ENCODE measurements at places on chromosomes 3 and 15.

- DNase-seq: no peak
Measured at GRCh38 chr3:65245133-65246063, 557.6 kb upstream of the ADAMTS9 start.

GRCh38 chr3:45021524-45022297 is 4.4 kb upstream of the CLEC3B start:
- DNase-seq: no peak

GRCh38 chr3:22297436-22297835 is 546.4 kb upstream of the ZNF385D start:
- DNase-seq: no peak

- DNase-seq: no peak
Measured at GRCh38 chr15:58288592-58288991, 143.2 kb upstream of the LIPC start.

DNA sequence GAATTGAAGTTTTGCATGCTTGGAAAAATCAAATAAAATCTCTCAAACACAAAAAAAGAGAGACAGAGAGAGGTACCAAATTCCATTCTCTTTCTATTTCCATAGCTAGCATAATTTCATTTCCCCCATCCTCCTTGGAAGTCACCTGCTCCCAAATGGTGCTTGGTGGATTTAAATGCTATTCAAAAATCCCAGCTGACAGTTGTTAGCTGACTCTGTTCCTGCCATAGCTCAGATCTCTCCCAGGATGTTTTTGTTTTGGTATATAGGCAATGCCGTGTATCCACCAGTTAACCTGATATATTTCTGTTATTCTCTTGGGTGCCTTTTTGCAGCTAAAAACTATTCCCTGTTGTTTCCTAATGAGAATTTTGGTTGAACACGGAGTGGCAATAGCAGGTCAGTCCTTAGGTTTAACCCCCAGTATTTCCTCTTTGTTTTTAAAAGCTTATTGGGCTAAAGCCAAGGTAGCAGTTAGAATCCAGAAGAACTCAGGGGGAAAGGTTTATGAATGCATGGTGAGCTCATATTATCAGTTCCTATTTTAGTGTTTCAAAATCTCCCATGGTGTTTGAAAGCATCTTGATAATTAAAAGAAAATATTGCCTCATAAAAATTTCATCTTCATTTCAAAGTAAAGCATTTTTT is 240.0 kb upstream of the GBE1 start:
- DNase-seq: no peak

- no peak for DNase-seq
Measured at GRCh38 chr3:190083635-190084034, 37.1 kb downstream of the P3H2 start.

- DNase-seq: no peak
Measured at GRCh38 chr3:127741246-127741645, 68.5 kb downstream of the ABTB1 start.

- DNase-seq: no peak
Measured at GRCh38 chr3:98730338-98730737, 32.8 kb upstream of the ST3GAL6 start.

DNA sequence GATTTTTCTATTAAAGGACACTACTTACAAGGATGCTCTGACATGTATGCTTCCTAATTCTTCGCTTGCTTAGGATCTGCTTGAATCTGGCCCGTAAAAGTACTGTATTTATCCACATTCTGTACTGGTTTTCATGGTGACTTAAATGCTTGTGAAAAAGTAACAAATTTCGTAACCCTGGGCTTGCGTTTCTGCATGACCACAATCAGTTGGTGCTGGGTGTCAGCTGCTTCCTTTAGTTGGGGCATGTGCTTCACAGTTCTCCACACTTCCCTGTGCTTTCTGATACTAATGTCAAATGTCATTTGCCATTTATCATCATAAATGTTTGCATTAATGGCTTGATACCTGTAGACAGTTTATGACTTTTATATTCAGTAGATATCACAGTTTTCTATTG is 218.4 kb upstream of the MLF1 start:
- no peak for DNase-seq

DNA sequence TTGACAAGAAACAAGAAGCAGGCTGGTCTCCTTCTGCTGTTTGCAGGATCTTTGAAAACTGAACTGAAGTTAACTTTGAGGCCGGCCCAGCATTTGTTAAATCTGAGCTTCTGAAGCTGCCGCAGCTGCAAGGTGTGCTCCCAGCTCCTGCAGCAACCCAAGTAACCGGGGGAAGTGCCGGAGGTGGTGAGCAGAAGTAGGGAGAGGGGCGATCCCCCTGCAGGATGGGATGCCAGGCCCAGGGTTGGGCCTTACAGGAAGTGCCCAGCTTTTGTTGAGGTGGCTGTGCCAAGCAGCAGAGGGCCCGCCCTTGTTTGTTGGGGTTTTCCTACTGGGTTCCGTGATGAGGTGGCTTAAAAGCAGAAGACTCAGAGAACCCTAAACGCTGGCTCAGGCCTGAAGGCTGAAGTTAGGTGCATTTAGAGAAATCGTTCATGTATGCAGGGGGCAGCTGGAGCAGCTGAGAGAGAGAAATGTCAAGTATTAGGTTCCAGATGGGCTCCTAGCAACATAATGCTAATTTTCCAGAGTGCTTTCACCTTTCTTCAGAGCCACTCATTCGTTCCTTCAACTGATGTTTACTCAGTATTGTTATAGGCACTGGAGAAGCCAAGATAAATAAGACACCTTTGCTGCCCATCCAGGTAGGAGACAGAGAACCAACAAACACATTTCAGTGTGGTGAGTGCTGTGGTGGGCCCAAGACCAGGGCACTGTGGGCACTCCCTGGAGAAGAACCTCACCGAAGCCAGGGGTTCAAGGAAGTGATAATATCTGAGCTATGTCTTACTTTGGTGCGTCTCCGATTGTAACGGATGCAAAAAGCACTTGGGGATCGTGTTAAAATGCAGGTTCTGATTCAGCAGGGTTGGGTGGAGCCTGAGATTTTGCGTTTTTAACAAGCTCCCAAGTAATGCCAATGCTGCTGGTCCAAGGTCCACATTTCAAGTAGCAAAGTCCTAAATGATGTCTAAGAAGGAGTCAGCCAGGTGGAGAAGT is 42.2 kb upstream of the PLCL2 start:
- DNase-seq: peak; percentile 51

DNA sequence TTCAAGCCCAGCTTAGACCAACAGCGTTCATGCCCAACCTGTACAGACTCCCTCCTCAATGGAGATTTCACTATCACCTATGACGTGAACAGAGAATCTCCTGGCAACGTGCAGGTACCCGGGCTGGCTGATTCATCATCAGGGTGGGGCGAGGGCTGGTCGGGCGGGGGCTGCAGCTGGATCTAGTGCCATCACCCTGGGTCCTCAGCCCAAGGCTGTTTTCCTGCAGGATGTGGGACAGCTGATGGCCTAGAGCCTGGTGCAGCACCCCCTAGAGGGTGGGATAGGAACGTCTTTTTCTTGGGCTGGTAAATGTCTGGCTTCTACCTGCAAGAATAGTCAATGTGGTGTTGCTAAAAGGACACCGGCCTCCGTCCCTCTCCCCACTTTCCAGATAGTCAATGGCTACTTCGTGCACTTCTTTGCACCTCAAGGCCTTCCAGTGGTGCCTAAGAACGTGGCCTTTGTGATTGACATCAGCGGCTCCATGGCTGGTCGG is 4.4 kb downstream of the ITIH3 start:
- no peak for DNase-seq

- DNase-seq: no peak
Measured at GRCh38 chr3:164365242-164365641, 713.1 kb downstream of the SI start.

DNA sequence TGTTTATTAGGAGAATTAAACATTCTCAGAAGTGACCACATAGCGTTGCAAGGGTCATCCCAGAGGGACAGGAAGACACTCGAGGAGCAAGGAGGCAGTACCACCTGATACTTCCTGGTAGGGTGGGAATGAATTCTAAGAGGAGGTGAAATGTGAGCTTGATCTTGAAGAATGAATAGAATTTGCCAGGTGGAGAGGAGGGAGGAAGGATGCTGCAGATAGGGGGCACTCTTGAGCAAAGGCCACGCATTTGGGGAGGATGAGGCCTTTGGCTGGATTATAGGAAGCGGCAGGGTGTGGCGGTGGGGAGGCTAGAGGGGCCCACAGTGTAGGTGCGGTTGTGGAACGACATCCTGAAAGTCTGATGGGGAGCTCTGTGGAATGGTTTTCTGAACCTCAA is 33.5 kb downstream of the CHCHD6 start:
- no peak for DNase-seq

- DNase-seq: no peak
Measured at GRCh38 chr15:66901336-66902100, 163.9 kb upstream of the SMAD3 start.

DNA sequence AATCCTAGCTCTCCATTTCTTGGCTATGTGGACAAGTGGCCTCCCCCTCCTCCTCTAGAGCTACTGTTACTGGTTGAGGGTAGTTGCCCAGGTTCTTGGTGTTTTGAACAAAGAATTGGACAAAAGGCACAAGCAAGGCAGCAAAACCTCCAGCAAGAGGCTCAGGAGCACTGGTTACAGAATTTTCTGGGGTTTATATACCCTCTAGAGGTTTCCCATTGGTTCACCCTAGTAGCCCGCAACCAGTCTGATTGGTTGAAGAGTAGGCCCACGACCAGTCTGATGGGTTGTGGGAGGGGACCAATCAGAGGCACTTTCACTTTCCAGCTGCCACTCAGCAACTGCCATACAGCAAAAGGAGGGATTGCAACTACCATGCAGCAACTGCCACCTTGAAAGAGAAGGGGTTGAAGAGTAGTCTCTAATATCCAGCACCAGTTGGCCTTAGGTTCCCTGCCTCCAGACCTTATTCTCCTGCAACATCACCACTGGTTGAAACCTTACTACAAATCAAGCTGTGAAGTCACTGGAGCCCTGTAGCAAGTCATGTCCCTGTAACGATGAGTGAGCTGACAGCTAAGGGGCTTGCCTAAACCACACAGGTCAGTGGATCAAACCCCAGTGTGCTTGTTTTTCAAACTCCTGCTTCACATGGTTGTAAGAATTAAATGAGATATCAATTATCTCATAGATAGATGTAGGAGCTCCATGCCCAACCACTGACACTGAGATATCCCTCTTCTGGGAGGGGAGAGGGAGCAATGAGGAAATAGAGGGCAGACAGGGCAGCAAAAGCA is 2.9 kb upstream of the C15orf39 start:
- DNase-seq: no peak

DNA sequence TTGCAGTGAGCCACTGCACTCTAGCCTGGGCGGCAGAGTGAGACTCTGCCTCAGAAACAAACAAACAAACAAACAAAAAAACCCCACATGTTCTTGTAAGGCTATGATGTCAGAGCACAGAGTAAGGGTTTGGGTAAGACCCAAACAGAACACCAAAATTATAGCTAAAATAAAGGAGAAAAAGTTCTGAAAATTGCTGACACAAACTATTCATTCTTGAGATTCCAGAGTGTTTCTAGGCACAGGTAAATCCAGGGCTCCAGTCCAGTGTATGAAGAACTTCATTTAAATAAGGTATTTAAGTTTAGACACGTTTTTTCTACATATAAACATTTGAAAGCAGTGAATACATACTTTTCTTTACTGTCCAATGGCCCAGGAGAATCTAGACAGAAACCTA is 3.9 kb downstream of the CDC25A start:
- DNase-seq: no peak

Data from stimulated activated CD8-positive, alpha-beta memory T cell treated with anti-CD3 and anti-CD28 coated beads, Interleukin-4, amount 100 ng/mL, for 4 hours (primary cell).